ENCODE measurements at places on chromosomes 13 and 19. TPM values are rescaled to one million over a fixed set of nuclear protein-coding genes. Genes with fewer than 3 reads are reported as not detected.

DNA sequence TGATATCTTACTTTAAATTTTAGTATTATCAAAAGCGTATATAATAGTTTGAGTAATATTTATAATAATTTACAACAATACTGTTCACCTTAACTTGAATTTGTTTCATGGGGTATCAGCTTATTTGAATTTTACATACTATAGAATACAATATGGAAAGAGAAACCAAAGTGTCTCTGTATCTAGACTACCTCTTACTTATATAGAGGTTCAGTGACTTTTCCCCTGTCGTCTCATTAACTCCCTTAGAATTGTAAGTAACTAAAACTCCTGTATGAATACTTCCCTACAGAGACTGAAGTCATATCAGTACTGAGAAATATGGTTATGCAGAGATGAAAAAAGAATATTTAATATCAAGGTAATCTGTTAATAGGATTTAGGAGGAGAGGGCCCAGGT lies 26.8 kb downstream of the COG6 start:
- DNase-seq: no peak

DNA sequence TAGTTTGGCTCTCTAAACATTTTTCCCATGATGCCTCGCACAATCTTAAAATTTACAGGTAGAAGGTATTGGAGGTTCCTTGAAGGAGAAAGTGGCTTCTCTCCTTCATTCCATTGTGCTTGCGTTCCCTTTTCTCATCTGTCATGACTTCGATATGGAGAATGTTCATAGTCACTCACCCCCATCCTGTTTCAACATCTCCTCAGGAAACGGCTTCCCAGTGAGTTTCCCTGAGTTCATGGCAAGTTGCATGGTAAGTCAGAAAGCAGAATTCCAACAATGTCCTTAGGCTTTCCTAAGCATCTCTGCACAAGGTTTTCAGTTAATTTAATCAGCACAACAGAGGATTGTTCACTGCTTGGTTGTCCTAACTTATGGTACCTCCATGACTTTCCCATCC lies 581.8 kb upstream of the SLITRK5 start:
- DNase-seq: peak; percentile 56

DNA sequence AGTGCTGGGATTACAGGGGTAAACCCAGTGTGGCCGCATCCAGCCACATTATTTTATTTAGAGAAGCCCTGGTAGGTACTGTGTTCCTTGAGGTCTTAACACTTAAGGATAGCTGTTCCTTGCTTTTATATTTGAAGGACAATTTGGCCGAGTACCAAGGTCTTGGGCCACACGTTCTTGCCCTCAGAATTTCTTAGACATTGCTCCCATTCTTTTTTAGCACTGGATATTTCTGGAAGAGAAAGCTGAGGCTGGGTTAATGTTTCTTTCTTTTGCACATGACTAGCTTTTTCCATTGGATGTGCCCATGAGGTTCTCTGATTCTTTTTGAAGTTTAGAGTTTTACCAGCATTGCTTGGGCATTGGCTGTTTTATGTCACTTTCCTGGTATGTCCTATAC lies 5.5 kb upstream of the RNF113B start:
- no peak for DNase-seq

DNA sequence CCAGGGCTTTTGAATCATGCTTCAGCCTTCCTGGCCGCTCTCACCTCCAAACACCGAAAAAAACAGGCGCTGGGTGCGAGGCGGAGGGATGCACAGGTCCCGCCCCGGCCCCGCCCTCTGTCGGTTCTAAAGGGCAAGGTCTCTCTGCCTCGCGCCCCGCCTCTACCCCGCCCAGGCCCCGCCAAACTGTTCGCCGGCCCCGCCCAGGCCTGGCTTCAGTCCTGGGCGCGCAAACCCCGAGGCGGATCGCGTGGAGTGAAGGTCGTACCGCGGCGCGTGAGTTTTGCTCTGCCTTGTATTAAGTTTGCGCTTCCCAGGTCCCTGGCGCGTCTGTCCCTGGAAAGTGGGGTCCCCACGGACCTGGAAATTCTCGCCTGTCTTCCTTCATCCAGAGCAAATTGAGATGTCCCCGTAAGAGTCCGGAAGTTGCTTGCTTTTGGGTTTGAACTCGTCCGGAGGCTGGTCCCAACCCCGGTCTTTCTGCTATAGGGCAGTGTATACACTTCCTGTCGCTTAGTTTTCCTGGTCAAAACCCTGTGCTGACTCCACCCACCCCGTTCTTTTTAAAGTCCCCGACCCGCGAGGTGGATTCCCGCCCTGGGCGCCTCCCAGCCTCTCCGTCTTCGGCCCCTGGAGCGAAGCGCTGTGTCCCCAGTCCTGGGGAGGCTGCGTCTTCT lies 8.4 kb downstream of the ZNF808 start:
- DNase-seq: peak; percentile 82

DNA sequence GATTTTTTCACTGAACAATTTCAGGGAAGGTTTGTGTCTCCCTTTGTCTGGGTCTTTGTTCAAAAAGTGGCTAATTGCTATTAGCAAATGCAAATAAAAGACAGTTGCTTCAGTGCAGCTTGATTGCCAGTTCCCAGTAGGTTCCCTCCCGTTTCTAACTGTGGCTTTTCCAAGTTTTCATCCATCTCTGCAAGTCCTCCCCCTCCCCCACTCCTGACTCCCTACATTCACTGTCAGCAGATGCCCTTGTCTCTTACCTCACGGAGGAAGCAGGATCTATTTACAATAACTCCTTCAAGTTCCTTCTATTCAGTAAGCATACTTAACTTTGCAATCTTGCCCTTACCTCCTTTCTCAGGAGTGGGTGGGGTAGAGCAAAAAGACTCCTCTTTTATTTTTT lies 55.4 kb upstream of the SCEL start:
- no peak for DNase-seq

DNA sequence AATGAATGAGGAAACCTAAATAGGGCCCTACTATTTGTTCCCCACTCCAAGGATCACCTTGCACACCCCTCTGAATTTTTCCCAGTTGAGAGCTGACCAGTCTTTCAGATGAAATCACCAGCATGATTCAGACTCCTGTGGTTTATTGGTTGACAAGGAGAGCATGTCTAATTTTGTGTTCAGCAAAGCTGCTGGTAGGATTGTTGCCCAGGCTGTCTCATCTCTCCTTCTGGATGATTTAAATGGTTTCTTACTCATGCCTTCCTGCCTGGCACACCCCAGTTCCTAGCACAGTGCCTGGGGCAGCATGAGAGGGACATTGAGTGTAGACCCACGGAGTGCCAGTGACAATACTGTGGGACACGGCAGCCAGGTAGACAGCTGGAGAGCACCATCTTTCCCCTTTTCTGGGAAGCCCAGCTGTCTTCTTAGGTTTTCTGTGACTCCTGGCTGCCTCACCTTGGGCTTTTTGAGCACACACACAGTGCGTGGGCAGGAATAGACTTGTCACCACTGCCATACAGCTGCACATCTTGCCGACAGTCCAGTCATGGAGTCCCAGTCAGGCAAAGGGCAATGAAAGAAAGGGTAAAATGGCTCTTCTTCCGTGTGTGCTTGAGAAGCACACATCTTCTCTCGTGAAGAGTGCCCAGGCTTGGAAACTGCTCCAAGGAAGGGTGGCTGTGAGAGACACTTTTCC lies 12.3 kb downstream of the FGF9 start:
- peak; percentile 13 for DNase-seq

- no peak for DNase-seq
These were observed 293.7 kb downstream of the SUCLA2 start for GRCh38 chr13:47707414-47707813.

- DNase-seq: no peak
These were observed 86.5 kb downstream of the PCDH9 start for GRCh38 chr13:67143544-67144115.

DNA sequence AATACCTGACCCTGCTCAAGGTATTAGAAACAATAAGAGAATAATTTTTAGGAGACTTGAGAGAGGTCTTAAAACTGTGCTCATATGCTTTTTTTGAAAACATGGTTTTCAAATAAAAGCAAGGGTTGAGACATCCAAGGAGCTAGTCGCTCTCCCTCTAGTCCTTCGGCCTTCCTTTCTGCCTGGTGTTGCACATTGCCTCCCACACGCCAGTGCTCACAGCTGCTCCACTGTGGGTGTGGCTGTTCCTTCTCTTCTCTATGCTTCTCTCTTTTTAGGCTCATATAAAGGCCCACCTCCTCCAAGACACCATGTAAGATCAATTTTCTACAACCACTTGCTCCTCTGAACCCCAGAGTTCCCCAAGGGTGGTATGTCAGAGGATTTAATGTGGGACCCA lies 352.6 kb downstream of the ENOX1 start:
- no peak for DNase-seq

DNA sequence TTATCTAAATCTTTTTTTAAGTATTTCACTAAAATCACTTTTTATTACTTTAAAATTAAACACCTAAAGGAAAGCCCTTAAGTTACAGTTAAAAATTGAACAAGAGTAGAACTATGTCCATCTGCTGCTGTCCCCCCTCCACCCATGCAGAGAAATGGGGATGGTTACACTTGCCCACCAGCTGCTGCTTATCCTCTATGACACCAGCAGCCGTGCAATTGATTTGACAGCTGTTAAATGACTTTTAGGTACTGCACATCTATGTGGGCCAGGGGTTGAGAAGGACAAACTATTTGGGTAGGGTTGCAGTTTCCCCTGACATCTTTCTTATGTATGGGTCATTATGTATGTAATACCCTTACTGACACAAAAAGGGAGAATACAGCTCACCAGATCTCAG lies 77.2 kb downstream of the TBC1D4 start:
- no peak for DNase-seq

- DNase-seq: no peak
These were observed 1.3 kb upstream of the PPAN start for GRCh38 chr19:10104665-10105508.

GRCh38 chr19:19300613-19301012 lies 19.7 kb downstream of the SUGP1 start:
- no peak for DNase-seq

GRCh38 chr13:45696610-45697226 lies 5.4 kb upstream of the CBY2 start:
- DNase-seq: no peak

DNA sequence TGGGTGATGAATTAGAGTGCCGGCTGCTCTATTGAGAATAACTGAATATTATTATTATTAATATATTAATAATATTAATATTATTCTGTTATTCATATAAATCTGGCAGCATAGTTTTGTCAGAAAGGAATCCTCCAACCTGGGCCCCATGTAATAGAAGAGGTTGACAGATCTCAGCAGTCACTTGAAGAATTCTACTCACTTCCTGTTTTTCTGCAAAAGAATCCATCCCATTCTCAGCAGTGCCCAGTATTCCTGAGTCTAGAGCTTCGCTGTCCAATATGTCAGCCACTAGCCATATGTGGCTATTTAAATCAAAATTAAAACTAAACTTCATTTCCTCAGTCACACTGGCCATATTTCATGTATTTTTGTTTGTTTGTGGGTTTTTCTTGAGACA lies 72.4 kb upstream of the USPL1 start:
- DNase-seq: no peak

GRCh38 chr19:34962687-34963572 lies 1.1 kb downstream of the ZNF792 start:
- DNase-seq: no peak

DNA sequence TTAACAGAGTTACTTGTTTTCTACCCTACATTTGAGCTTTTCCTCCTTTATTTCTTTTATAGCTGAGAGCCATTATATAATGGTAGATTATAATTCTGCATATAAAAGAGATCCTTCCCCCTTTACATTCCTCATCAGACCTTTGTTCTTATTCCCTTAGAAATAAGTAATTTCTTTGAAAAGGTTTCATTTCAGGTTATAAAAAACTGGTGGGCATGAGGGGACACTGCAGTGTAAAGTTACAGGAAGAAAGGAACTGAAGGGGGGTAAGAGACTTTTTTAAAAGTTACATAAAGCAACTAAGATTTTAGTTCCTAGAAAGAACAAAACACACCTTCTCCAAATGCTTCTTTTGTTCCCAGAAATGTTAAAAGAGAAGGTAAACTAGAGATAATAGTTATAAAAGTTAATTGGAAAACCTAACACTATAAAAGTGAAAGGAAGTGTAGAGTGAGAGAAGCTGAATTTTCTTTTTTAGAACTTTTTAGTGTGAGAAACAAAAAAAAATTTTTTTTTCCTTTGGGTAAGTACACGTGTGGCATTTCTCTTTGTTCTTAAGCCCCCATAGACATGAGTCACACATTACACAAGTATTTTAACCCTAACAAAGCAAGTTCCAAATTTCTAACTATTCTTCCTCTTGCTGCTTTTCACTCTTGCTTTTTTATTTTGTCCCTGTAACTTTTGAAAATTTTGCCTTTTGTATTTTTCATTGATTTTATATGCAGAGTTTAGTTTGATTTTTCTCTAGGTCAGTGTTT lies 106.4 kb upstream of the MLNR start:
- DNase-seq: peak; percentile 45

DNA sequence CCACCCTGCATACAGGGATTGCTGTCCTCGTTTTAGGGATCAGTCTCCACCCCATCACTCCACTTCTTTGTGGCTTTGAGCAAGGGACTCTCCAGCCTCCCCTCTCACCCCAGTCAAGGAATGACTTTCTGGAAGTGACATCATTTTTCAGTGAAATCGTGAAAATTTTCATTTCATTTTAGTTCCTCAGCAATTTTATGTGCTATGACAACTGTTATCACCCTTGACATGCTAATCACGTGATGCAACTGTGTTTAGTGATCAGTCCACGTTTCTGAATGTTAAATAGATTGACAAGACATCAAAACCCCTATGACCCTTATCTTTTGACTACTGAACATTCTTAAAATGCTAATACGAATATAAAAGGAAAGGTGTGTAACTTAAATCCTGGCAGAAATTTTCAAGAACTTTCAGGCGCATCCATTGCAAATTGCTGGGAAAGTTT lies 8.0 kb downstream of the C19orf81 start:
- no peak for DNase-seq

GRCh38 chr19:21603431-21604231 lies 98.2 kb downstream of the ZNF429 start:
- DNase-seq: peak; percentile 18

The SPRED3 gene
- total RNA-seq: 3.9 TPM

The ZNF439 gene
- 2.6 TPM for total RNA-seq

The ZNF433 gene
- total RNA-seq: 4.2 TPM

The PTH2 gene
- total RNA-seq: not detected

The IGFL2 gene
- total RNA-seq: not detected

The TMEM259 gene
- 84.6 TPM for total RNA-seq

The ONECUT3 gene
- total RNA-seq: not detected

The ZSCAN4 gene
- not detected for total RNA-seq

The C5AR2 gene
- total RNA-seq: not detected

The ZNF813 gene
- total RNA-seq: 3.0 TPM
